T-helper 1 cell (primary cell): ENCODE measurements at places on chromosomes 6 and 20.

- no peak for DNase-seq
Observed at GRCh38 chr20:7798176-7798575, 142.1 kb downstream of the HAO1 start.

DNA sequence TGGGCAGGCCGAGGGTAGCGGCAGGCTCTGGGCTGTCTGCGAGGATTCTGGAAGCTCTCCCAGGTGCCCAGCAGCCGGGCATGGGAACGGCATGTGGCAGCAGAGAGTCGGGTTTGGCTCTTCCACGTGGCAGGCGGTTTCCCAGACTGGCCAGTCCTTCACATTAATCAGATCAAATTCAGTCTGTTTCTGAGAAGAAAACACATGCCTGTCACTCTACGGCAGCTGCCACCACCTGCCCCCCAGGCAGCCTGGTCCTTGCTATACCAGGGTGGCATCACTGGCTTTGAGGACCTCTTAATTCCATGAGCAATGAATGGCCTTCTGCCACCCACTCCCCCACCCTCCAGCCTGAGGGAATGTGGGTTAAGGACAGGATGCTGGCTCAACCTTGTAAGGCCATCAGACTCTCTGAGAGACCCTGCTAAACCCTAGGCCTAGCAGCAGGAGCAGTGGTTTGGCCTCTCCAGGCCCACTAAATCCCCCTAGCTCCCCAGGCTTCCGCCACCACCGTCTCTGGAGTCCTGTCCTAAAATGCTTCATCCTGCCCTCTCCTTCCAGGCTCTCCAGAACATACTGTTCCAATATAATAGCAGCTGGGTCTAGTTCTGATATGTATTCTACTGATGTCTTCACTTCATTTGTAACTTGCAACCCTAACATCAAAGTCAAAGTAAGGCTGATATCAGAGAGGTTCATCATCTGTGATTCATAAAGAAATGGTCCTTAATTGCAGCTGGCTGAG is 47.8 kb downstream of the PLCG1 start:
- no peak for DNase-seq

DNA sequence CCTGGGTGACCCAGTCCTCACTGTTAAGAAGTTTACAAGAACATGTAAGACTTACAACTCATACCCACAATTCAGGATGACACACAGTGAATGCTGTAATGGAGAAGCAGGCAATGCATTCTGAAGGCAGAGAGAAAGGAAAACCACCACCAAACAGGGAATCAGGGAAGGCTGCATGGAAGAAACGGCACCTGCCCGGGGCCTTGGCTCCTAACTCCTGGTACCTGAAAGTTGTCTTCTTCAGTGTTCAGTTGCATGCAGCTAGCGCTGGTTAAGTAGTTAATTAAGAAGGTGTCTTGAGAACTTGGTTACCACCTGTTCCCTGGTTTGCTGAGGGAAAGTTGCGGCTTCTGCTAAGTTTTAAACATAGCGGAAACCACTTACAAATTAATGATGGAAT is 57.2 kb downstream of the GPR6 start:
- no peak for DNase-seq

GRCh38 chr6:166584155-166584554 is 2.3 kb downstream of the RAMACL start:
- DNase-seq: no peak

- no peak for DNase-seq
Observed at GRCh38 chr20:59002388-59002787, 4.7 kb downstream of the CTSZ start.

GRCh38 chr20:44020406-44021148 is 105.9 kb downstream of the TOX2 start:
- no peak for DNase-seq

DNA sequence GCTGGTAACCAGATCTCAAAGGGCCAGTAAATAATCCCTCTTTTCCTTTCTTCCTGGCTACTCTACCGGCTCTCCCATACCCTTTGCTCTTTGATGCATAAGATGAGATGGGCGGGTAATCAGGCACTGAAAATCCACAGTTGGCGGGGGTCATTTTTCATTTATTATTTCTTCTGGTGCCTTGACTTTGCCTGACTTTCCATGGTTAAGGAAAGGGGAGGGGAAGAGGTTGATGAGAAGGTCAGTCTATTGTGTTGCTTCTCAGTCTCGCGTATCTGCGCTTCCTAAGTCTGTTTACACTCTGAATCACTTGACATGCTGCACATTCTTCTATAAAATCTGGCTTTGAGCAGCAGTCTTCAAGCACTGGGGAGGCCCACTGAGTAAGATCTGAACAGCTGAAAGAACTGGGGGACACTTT is 121.1 kb upstream of the HDGFL1 start:
- DNase-seq: no peak

DNA sequence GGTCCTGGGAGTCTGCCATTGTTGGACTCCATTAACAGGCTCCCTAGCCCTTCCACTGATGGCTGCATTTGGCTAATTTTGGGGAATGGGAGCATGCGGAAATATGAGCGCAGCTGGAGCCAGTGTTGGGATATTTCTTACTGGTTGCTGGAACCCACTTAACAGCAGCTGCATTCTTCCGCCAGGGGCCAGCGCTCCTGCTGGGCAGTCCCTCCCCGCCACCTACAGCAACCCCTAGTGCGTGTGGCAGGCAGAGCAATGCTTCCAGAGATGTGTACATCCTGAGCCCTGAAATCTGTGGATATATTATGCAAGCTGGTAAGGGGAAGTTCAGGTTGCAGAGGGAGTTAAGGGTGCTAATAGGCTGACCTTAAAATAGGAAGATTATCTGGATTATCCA is 16.4 kb downstream of the CST8 start:
- DNase-seq: no peak

DNA sequence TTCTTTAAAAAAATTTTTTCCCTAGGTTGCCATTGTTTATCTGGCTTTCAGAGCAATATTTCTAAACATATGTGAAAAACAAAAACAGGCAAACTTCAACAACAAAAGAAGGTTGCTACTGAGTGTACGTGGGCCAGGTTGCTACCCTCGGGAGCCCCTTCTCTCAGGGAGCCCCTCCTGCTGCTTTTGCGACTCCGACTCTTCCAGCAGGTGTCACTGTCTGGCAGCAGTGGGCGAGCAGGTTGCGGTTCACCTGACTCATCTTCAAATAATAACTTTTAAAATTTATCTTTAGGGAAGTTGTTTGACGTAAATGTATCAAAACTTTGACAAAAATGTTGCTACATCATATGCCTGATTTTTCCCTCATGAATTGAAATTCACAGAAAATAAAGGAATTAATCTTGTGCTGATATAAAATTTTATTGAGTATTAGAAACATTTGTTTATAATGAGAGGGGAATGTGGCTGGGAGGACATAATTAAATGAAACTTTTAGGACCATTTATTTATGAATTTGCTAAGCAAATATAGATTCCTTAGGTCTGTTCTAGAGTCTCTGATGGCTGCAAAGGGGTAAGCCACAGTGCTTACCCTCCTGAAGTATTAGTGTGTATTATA is 138.8 kb downstream of the HIVEP1 start:
- no peak for DNase-seq

GRCh38 chr6:157145656-157146285 is 177.5 kb downstream of the TMEM242 start:
- no peak for DNase-seq

GRCh38 chr6:63804381-63804956 is 168.9 kb downstream of the PHF3 start:
- no peak for DNase-seq

DNA sequence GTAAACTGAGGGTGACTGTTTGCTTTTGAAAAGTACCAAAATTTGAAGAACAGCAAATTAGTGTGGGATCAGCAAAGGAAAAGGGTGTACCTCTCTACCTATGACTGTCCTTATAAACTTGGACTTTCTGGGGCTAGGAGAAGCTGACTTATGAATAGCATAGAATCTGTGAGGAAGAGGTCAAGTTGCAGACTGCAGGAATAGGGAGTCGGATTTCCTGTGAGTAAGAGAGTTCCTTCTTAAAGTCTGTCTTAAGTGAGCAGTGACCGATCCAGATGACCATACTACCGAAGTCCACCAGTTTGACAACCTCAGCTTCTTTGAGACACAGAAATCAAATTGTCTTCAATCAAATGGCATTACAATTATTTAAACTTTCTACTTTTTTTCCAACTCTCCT is 708.7 kb downstream of the UTRN start:
- DNase-seq: no peak

- DNase-seq: peak; percentile 41
Observed at GRCh38 chr6:30828027-30828962, 56.0 kb upstream of the DDR1 start.

- no peak for DNase-seq
Observed at GRCh38 chr6:44133981-44134711, 6.8 kb downstream of the TMEM63B start.

- no peak for DNase-seq
Observed at GRCh38 chr20:10306440-10307358, 88.1 kb downstream of the SNAP25 start.

DNA sequence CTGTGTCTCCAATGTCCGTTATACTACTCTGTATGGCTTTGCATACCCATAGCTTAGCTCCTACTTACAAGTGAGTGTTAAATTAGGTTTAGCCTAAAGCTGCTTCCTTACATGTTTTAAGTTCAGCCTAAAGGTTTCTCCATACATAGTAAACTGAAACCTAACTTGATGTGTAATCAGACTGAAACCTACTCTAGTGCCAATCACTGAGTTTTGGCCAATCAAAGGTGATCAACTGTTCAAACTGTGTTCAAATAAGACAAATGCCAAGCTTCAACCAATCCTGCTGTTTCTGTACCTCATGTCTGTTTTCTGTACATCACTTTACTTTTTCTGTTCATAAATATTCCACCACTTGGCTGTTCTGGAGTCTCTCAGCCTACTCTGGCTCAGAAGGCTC is 20.0 kb downstream of the HLA-DOA start:
- DNase-seq: no peak

- DNase-seq: no peak
Observed at GRCh38 chr6:3367630-3368029, 89.2 kb downstream of the SLC22A23 start.

GRCh38 chr6:1949538-1949937 is 295.9 kb downstream of the GMDS start:
- DNase-seq: no peak

GRCh38 chr6:106530502-106530901 is 98.8 kb downstream of the RTN4IP1 start:
- no peak for DNase-seq

DNA sequence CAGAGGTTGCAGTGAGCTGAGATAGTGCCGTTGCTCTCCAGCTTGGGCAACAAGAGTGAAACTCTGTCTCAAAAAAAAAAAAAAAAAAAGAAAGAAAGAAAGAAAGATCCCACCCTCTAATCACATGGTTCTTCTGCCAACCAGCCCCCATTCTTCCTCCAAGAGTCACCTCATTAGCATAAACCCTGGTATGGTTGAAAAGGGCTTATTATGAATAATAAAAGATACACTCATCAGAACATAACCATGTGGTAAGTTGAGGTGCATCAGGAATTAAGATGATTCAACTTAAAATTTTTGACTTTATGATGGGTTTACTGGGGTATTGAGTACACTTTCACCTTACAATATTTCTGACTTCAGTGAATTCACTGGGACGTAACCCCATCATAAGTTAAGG is 793 bp upstream of the TRIM40 start:
- DNase-seq: no peak

DNA sequence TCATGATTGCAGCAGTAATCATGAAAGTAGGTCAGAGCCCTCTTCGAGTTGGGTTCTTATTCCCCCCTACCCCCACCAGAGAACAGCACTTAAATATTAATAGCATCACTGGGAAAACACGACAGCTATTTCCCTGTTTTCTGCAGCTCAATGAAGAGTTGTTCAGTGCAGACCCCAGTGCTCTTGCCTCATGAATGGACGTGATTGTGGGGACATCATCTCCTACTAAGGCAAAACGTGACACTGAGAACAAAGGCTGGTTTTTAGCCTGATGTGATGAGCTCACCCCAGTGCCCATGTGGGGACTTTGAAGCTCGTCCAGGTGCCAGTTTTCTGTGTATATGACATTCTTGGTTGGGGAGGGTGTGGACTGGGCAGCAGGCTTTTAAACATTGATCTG is 105.9 kb downstream of the SLC35F1 start:
- DNase-seq: no peak

GRCh38 chr6:5666695-5667094 is 340.0 kb downstream of the NRN1 start:
- no peak for DNase-seq

DNA sequence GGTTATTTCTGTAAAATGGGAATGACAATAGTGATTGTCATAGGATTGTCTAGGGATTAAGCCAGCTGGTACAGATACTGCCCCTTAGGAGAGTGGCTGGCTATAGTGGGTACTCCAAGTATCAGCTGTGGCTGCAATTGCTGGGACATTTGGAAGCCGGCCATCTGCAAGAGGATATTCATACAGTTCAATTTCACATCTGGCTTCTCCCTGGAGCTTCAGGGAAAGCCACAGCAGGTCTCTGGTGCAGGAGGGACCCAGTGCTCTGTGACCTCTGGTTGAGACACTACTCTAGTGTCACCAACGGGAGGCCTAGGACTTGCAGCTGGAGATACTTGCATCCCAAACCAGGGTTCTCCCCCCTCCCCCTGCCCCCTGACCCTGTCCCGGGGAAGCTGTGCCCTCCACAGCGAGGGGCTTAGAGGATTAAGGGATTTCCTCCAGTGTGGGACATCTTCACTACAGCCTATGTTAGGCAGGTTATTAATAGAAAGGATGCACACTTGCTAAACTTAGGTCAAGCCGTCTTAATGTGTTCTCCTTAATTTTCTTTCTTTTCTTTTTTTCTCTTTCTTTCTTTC is 2.7 kb downstream of the SLC2A10 start:
- DNase-seq: no peak

DNA sequence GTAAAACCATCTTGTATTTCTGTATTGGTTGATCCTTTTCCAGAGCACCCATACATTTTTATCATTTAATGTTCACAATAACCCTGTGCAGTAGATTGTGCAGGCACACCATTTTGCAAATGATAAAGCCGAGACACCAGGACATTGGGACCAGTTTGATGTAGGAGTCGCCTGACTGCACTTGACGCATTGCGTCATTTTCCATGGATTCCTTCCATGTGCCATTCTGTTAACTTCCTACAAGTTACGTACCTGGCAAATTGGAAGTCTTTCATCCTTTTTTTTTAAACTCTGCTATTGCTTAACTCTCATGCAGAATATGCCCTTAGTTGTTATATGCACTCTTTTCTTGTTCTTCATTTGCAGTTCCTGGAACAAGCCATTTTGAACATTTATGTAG is 43.0 kb downstream of the PRPH2 start:
- DNase-seq: no peak

GRCh38 chr6:96032661-96033060 is 16.9 kb downstream of the FUT9 start:
- DNase-seq: no peak

DNA sequence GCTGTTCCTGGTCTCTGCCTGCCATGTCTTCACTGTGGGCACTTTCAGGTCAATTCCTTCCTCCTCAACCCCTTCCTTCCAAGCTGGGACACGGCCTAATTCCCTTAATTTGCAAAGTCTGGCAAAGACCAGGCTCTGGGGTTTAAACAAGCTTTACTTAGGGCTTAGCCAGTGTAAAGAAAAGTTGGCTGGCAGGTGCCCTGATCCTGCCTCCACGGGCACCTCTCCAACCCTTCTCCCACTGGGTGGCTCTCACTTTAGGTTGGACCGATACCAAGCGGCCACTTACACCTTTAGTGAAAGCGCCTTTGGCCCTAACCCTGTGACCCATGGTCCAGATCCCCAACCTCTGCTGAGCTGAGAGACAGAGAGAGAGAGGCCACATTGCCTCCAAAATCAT is 13.7 kb upstream of the MLN start:
- DNase-seq: no peak

- DNase-seq: no peak
Observed at GRCh38 chr20:43899274-43900120, 15.2 kb upstream of the TOX2 start.

GRCh38 chr6:52588087-52588709 is 11.3 kb upstream of the TRAM2 start:
- no peak for DNase-seq

- no peak for DNase-seq
Observed at GRCh38 chr6:56875523-56875922, 79.4 kb upstream of the BEND6 start.
